NCI-H1105 treated with DMSO at 0.1 percent for 48 hours (cell line): ENCODE measurements at places on chromosomes 3 and 15.

GRCh38 chr15:77104155-77104554 lies 33.2 kb upstream of the TSPAN3 start:
- DNase-seq = no peak

- DNase-seq = no peak
Observed at GRCh38 chr3:16633948-16634347, 28.7 kb upstream of the DAZL start.

DNA sequence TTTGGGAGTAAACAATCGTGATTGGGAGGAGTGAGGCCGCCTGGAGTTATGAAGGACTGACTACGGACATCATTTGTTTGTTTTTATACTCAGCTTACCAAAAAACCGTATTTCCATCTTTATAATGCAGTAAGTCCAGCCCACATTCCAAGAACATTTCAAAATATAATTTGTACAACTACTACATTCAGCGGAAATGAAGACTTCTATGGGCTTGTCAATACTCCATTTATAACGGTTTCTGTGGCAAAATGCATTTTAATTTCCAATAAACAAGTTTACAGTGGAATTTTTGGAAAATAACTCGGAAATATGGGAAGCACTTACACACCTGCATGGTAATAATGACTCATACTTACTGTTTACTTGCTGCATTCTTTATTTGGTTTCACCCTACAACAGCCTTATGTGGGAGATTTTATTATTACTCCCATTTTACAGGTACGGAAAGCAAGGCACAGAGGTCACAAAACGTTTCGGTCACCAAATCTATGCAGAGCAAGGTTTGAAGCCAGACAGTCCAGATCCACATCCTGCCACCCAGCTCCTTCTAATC lies 62.3 kb downstream of the LDHAL6B start:
- no peak for DNase-seq

DNA sequence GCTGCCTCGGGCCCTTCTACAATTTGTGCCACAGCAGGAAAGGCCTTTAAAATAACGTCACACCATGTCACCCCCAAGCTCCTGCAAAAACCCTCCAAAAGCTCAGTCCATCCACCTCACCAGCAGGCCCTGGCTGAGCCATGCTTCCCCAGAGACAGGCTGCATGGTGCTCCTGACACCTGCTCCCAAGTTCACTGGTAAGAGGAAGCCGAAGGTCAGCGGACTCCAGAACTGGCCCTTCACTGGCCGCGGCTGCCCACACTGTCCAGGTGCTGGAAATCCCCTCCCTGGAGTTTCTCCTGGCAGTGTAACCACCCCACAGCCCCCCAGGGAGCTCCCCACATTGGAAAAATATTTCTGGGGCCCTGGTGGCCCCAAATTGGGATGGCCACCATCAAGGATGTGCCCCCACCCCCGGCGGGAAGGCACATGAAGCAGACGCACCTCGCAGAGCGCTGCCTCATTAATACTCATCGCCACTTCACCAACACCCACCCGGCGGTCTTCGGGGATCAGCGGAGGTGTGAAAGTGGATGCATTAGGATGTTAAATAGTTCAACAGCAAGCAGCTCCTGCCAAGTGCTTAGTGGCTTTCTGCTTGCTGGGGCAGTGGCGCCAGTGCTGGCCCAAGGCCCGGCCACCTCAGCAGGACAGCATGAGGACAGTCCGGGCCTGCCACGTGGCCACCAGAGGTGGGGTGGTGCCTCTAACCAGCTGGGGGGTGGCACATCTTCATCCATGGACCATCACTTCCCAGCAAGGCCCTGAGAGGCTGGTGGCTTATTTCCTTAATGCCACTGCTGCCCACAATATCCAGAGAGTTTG lies 146.1 kb upstream of the IQSEC1 start:
- DNase-seq = no peak

DNA sequence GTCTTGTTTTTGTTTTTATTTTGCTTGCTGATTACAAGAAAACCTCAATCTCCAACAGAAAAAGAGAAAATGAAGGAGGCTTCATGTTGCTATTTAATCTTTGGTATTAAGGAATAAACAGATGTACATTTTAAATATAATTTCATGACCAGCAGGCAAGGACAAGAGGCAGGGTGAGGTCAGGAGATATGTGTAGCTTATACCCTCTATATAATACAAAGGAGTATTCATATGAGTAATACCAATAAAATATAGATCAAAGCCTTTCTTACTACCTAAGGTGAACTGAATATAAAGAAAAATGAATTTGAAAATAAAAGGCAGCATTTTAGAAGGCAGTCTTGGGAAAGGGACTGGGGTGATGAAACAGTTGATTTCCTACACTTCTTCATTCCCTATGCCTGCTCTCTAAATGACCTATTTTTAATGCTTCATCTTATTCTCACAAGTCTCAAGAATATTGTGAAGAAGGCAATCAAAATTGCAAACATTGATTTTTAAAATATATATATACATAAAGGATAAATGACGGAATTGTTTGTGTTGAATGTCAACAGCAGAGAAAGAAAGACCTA lies 8.6 kb upstream of the CBLB start:
- DNase-seq = no peak

GRCh38 chr3:112111785-112112402 lies 21.2 kb downstream of the GCSAM start:
- DNase-seq = peak; percentile 89

GRCh38 chr3:149363053-149363452 lies 14.4 kb downstream of the TM4SF1 start:
- DNase-seq = no peak

GRCh38 chr3:188573291-188573940 lies 419.5 kb downstream of the LPP start:
- no peak for DNase-seq
